Keratinocyte (primary cell): ENCODE measurements at places on chromosomes 2 and 18.

GRCh38 chr2:86809481-86810121, 18.9 kb upstream of the CD8A start:
- no peaks in the 10 kb centered on the region for H3K36me3 ChIP-seq
- H3K4me3 ChIP-seq: no peak overlapping the region
- H3K27ac ChIP-seq: no peak overlapping the region
- peaks cover 14% of the 10 kb centered on the region for H3K27me3 ChIP-seq

DNA sequence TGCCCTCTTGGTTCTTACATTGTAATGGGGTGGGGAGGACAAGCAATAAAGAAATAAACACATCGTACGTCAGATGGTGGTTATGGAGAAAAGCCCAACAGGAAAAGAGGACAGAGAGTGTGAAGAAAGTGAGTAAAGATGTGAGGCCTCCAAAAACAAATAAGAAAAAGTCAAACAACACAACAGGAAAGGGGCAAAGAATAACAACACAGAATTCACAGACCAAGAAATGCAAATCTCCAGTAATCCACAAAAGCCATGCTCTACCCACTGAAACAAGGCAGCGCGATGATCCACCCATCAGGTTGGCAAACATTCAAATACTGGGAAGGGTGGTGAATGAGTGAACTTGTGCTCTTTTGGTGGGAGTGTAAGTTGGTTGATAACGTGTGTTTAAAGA, 16.7 kb upstream of the DUSP2 start:
- H3K4me1 ChIP-seq: no peaks in the 10 kb centered on the region
- H3K27ac ChIP-seq: no peak overlapping the region
- peaks cover 15% of the 10 kb centered on the region for H3K27me3 ChIP-seq
- DNase-seq: no peak
- no peak overlapping the region for H3K4me3 ChIP-seq
- no peaks in the 10 kb centered on the region for H3K36me3 ChIP-seq

DNA sequence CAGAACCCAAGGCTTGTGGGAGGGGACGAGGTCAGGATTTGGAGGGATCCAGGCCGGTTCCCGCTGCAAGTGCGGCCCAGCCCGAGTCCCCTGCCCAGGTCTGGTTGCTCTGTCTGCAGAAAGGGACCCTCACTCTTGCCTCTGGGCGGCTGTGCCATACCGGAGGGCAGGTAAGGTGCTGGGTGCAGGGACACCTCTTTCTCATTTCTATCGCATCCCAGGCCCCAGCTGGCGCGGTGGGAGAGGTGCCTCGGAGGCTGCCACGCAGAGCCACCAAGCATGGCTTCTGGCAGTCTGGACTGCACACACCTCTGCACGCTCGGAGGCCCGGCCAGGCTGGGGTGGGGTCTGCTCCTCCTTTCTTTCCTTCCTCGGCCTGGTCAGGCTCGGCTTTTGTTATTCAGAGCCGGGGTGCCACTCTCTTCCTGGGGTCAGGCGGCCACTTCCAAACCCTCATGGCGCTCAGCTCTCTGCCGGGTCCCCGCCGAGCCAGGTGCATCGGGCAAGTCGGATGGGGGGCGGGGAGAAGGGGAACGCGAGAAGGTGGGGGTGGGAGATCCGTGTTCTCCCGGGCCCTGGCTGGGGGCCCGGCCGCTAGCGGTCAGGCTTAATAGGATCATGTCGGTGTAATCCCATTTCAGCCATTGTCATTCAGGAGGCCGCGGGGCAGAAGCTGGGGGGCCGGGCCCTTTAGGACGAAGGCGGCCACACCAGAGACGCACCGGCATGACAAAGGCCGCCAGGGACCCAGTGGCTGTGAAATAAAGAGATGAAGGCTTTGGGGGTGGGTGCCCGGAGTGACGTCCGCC, 9.0 kb downstream of the GBX2 start:
- H3K27ac ChIP-seq: no peak overlapping the region
- peaks cover 15% of the 10 kb centered on the region for H3K4me1 ChIP-seq
- H3K4me3 ChIP-seq: no peak overlapping the region
- DNase-seq: no peak
- H3K27me3 ChIP-seq: peaks cover 25% of the 10 kb centered on the region

- H3K4me1 ChIP-seq: peaks cover 12% of the 10 kb centered on the region
- H3K27ac ChIP-seq: no peak overlapping the region
- DNase-seq: no peak
- no peaks in the 10 kb centered on the region for H3K36me3 ChIP-seq
- H3K4me3 ChIP-seq: no peak overlapping the region
Measured at GRCh38 chr2:157172239-157172638, 85.3 kb upstream of the GALNT5 start.

DNA sequence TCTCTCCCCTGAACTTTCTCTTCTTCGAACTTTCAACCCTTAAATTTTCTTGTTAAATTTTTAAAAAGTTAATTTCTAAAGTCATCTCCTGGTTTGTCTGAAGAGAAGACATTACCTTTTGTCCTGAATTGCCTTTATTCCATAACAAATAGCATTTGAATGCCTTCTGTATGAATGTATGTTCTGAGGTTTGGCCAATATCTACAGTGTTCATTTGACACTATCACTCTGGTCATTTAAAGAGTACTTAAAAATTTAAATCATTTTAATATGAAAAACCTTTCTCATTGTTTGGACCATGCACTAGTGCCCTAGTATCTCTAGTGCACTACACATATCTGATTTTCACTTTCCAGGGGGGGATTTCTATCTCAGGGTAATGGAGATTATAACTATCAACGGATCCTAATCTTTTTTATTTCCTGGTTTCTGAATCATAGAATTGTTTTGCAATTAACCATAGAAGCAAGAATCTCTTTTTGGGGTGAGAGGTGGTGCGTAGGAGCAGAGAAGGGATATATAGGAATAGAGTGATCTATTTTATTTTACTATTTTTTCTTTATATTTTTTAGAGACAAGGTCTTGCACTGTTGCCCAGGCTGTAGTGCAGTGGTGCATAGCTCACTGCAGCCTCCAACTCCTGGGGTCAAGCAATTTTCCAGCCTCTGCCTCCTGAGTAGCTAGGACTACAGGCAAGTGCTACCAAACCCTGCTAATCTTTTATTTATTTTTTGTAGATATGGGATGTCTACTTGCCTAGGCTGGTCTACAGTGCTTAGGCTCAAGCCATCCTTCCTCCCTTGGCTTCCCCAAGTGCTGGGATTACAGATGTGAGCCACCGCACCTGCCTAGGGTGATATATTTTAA, 25.5 kb downstream of the TANC1 start:
- peaks cover 65% of the 10 kb centered on the region for H3K4me1 ChIP-seq
- no peak overlapping the region for H3K27ac ChIP-seq
- no peak for DNase-seq
- no peaks in the 10 kb centered on the region for H3K36me3 ChIP-seq
- no peak overlapping the region for H3K4me3 ChIP-seq

DNA sequence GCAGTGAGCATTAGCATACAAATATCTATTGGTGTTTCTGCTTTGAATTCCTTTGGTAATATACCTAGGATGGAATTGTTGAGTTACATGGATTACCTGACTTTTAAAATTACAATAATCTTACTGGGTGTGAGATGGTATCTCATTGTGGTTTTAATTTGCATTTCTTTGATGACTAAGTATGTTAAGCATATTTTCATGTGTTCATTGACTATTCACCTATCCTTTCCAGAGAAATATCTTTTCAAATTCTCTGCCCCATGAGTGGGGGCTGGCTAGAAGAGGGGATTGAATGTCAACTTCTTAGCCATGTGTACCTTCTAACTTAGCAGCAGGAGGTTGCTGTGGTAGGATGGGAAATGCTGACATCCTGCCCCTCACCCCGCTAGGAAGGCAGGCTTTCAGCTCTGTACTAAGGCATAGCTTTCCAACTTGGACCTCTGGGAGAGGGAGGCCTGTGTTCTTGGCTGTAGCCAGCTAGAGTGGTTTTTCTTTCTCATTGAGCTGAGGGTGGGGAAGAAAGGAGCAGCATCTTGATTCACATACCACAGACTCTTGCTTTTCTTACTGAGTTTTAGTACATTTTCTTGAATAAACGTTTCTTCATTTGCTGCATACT, 63.3 kb upstream of the TTC27 start:
- no peak overlapping the region for H3K27ac ChIP-seq
- no peak overlapping the region for H3K4me3 ChIP-seq
- H3K27me3 ChIP-seq: no peaks in the 10 kb centered on the region

DNA sequence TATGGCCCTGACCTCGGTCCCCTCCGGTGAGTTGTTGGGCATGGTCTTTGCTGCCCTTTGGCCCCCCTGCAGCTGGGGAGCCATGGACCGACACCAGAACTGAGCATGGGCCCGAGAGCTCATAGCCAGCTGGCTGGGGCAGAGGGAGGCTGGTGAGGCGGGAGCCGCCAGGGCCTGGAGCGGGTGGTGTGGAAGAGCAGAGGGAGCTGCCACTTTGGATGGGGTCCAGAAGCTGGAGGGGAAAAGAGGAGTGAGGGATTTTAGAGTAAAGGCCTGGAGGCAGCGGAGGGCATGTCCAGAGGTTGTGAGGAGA, 16.5 kb upstream of the CNNM3 start:
- H3K27me3 ChIP-seq: no peaks in the 10 kb centered on the region
- no peaks in the 10 kb centered on the region for H3K4me1 ChIP-seq
- no peaks in the 10 kb centered on the region for H3K36me3 ChIP-seq
- no peak overlapping the region for H3K4me3 ChIP-seq
- DNase-seq: no peak
- H3K27ac ChIP-seq: no peak overlapping the region

GRCh38 chr2:197092431-197092830, 165.9 kb upstream of the PGAP1 start:
- H3K36me3 ChIP-seq: no peaks in the 10 kb centered on the region
- DNase-seq: no peak
- no peaks in the 10 kb centered on the region for H3K27me3 ChIP-seq
- H3K4me3 ChIP-seq: no peak overlapping the region
- no peak overlapping the region for H3K27ac ChIP-seq

GRCh38 chr18:76710646-76711520, 111.5 kb upstream of the ZNF236 start:
- H3K36me3 ChIP-seq: no peaks in the 10 kb centered on the region
- H3K27ac ChIP-seq: no peak overlapping the region
- H3K27me3 ChIP-seq: no peaks in the 10 kb centered on the region
- no peak overlapping the region for H3K4me3 ChIP-seq
- no peaks in the 10 kb centered on the region for H3K4me1 ChIP-seq

GRCh38 chr2:227703280-227703732, 14.5 kb downstream of the SLC19A3 start:
- H3K27ac ChIP-seq: no peak overlapping the region
- H3K4me1 ChIP-seq: peaks cover 19% of the 10 kb centered on the region
- H3K36me3 ChIP-seq: no peaks in the 10 kb centered on the region
- peak; percentile 42 for DNase-seq
- H3K4me3 ChIP-seq: no peak overlapping the region

DNA sequence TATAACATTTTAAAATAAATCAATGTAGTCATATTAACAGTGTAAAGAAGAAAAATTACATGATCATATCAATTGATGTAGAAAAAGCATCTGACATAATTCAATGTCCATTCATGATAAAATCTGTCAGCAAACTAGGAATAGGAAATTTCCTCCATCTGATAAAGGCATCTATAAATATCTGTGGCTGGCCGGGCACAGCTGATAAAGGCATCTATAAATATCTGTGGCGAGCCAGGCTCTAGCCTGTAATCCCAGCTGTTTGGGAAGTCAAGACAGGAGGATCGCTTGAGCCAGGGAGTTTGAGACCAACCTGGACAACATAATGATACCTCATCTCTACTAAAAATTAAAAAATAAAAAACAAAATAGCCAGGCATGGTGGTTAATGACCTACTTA, 18.1 kb upstream of the RANBP2 start:
- H3K27ac ChIP-seq: no peak overlapping the region
- H3K4me3 ChIP-seq: no peak overlapping the region
- no peaks in the 10 kb centered on the region for H3K36me3 ChIP-seq
- no peaks in the 10 kb centered on the region for H3K4me1 ChIP-seq

GRCh38 chr2:176205126-176205525, 16.7 kb downstream of the HOXD1 start:
- DNase-seq: no peak
- no peaks in the 10 kb centered on the region for H3K36me3 ChIP-seq
- H3K4me1 ChIP-seq: no peaks in the 10 kb centered on the region
- H3K27me3 ChIP-seq: peaks cover 6% of the 10 kb centered on the region
- no peak overlapping the region for H3K4me3 ChIP-seq

DNA sequence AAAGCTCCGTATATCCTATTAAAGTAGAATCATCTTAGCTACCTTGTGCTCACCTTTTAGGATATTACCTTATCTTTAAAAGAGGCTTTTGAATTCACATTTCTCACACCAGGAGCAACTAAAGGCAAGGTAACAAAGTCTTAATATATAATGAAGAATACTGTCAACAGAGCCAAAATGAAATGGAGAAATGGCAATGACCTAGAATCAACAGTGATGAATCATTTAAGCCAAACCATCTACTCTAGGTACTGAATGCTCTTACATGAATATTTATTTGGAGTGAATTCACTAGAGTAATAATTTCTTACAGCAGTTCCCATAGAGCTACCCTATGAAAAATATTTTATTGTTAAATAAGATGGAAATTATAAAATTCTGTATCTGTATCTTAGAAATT, 421.0 kb downstream of the RND3 start:
- H3K4me3 ChIP-seq: no peak overlapping the region
- H3K36me3 ChIP-seq: no peaks in the 10 kb centered on the region
- H3K27ac ChIP-seq: no peak overlapping the region
- peaks cover 14% of the 10 kb centered on the region for H3K4me1 ChIP-seq
- no peak for DNase-seq

DNA sequence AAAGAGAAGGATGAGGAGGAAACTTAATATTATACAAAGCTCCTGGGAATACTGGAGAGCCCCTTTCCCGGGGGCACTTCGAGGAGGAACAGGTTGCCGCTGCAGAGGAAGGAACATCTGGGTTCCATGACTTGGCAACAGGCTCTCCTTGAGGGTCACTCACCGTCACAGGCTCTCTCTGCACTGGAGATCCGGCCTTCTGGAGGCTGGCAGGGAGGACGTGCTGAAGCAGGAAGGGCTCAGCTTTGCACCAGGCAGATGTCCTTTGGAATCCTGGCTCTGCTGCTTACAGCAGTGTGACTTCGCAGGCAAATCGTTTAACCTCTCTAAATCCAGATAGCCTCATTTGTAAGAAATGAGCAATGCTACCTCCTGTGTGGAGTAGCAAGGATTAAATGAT, 2.9 kb upstream of the DPYSL5 start:
- no peak for DNase-seq
- H3K4me3 ChIP-seq: no peak overlapping the region
- H3K4me1 ChIP-seq: peaks cover 4% of the 10 kb centered on the region

GRCh38 chr18:23719634-23720201, 30.5 kb downstream of the LAMA3 start:
- DNase-seq: peak; percentile 83
- H3K4me1 ChIP-seq: peaks cover 48% of the 10 kb centered on the region
- peak overlapping the region; percentile 87 for H3K27ac ChIP-seq
- no peak overlapping the region for H3K4me3 ChIP-seq

DNA sequence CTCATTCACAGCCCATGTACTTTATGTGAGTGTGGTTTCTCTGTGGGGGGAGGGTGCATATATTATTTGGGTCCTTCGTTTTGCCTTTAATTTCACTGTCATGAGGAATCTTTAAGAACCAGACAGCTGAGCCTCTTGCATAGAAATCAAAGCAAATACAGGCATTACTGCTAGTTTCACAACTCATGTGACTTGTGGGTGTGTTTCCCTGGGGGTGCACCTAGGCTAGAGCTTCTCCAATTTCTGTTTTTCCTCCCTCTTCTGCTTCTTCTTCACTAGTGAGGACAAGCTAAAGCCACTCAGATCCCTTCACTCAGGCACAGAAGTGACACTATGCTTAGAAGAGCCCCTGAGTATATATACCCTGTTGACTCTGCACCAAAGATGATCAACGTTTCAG, 131.4 kb downstream of the ACOXL start:
- no peak overlapping the region for H3K27ac ChIP-seq
- DNase-seq: no peak
- peaks cover 23% of the 10 kb centered on the region for H3K27me3 ChIP-seq
